ENCODE measurements at places on chromosomes 3 and 15.

GRCh38 chr15:86101818-86102217, 22.1 kb downstream of the AGBL1 start:
- DNase-seq, result no peak

GRCh38 chr3:21573291-21573690, 177.7 kb downstream of the ZNF385D start:
- DNase-seq, result no peak

DNA sequence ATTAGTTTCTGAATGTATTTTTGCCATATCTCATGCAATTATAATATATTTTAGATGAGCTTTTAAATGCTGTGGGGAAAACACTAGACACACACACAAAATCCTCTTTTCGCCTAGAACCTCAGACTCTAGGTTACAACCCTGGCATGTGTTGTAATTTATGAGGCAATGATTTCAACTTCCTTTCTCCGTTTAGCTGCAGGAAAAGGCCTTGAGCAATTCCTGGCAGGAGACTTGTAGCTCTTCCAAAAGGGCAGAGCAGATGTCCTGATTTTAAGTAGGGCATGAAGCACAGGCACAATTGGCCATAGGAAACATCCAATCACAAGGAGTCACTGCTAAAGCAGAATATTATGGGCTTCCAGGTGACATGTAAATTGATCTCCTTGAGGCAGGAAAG, 82.0 kb downstream of the GPR156 start:
- DNase-seq, result no peak

GRCh38 chr3:101814835-101815234, 34.5 kb upstream of the NFKBIZ start:
- DNase-seq, result no peak

GRCh38 chr3:197878427-197878826, 71.6 kb upstream of the RPL35A start:
- no peak for DNase-seq

DNA sequence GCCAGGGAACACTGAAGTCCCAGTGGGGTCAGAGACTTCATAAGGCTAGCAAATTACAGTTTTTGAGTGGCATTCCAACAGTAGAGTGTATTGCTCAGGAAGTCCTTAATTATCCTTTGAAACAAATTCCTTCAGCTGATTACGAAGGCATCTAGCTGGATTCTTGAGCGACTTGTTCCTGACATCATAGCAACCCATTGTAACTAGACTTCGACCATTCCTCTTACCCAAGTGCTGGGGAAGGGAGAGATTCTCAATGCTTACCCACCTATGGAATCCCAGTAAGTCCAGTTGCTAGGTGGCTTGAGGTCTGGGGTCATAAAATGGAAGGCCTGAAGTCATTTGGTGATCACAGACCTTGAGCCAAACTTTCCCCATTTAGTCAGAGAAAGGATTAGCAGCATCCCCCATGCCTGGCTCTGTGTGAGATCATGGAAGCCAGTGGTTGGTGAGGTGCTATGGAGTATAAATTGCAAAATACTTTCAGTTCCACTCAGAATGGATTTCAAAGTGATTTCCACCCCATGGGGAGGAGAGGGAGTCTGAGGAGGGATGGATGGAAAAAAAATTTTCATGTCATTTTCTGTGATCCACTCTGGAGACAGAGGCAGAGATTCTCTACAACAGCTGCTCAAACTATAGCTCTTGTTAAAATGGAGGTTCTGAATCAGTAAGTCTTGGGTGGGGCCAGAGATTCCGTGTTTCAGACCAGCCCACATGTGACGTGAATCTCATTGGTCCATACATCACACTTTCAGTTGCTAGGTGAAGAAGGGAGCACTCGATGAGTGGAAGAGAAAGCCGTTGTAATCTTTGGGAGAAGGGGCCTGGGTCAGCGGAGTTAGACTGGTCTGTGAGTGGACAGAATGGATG, 45.7 kb downstream of the CD86 start:
- DNase-seq, result no peak

- DNase-seq, result no peak
These were observed 130.3 kb downstream of the ATP8B4 start for GRCh38 chr15:49988766-49989165.

DNA sequence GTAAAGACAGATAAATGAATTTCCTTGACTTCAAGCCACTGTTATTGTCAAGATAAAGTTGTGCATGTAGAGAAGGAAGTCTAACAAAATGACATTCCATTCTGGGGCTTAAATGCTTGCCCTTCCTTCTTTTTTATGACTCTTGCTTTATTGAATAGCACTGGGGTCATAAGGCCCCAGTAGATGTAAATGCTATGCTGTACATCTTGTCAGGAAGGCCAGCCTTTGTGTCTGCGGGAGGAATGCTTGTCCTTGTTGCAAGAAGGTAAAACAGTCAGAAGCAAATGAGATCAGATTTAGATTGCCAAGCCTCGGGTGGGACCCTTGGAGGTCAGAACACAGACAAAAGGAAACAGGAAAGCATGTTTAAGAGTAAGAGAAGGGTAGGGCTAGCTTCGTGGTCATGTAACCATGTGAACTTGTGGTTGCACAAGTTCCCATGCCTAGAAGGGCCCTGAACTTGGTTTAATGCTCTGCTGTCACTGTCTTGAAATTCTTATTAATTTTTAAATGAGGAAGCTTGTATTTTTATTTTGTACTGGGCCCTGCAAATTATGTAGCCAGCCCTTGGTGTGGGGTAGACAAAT, 81.5 kb downstream of the PPM1L start:
- DNase-seq, result no peak

- no peak for DNase-seq
These were observed 974.4 kb upstream of the ALCAM start for GRCh38 chr3:104392327-104392726.

GRCh38 chr3:100697172-100697571, 12.1 kb upstream of the TFG start:
- DNase-seq, result no peak

DNA sequence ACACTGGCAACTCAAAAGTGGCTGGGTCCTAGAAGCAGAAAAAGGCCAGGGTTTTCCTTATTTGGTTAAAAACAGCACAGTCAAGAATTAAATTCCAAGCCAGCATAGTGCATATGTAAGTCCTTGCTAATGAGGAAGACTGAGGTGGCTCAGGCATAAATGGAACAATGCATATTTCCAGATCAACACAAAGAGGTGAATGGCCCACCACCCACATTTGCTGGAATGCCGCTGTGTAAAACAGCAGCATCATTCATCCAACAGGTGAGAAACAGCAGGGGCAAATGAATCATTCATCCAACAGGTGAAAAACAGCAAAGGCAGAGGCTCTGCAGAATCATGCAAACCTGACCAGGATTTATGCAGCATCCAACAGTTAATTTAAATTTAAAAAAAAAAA, 32.9 kb downstream of the GPR176 start:
- DNase-seq, result no peak
